Cardiac fibroblast (primary cell): ENCODE measurements at places on chromosomes 11 and 22.
A peak's percentile ranks its signal among the peaks of the same experiment; 100 is the strongest.

- DNase-seq = no peak
Measured at GRCh38 chr11:108398439-108398838, 68.9 kb downstream of the C11orf65 start.

DNA sequence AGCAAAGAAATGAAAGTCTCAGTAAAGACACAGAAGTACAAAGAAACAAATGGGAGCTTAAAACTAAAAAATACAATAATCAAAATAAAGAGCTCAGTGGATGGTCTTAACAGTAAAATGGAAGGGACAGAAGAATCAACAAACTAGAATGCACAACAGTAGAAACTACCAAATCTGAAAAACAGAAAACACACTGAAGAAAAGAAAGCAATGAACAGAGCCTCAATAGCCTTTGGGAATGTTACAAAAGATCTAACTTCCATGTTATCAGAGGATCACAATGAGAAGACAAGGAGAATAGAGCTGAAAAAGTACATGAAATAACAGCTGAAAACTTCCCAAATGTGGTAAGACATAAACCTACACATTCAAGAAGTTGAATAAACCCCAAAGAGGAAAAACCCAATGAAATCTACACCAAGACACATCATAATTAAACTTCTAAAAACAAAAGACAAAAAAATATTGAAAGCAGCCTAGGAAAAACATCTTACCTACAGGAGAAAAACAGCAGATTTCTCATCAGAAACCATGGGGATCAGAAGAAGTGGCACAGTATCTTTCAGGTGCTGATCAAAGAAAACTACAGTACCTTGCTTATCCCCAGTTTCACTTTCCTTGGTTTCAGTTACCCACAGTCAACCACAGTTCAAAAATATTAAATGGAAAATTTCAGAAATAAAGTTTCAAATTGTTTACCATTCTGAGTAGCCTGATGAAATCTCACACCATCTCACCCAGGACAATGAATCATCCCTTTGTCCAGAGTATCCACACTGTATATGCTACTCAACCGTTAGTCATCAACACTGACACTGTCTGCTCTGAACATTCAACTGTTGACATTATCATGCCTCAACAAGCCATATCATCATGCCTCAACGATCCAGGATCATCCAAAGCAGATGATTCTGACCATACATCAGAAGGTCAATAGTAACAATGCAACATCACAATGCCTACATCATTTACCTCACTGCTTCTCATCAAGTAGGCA lies 22.2 kb downstream of the RRAS2 start:
- DNase-seq = peak; percentile 96

- DNase-seq = no peak
Measured at GRCh38 chr11:120147094-120147949, 9.4 kb upstream of the TRIM29 start.

DNA sequence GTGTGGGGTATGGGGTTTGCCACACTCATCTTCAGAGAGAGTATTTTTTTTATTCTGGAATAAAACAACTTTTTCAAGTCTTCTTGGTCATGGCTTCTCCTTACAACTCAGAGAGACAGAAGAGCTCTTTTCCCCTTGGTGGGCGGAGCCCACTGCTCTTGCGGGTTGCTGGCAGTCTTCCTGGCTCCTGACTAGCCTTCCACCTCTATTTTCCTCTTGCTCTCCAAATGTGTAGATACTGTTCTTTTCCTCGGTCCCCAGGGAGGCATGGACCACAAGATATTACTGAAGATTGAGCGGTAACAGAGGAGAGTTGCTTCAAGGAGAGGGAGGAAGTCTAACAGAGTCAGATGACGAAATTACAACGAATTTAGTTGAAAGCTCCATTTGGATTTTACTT lies 210.6 kb downstream of the NTM start:
- no peak for DNase-seq

DNA sequence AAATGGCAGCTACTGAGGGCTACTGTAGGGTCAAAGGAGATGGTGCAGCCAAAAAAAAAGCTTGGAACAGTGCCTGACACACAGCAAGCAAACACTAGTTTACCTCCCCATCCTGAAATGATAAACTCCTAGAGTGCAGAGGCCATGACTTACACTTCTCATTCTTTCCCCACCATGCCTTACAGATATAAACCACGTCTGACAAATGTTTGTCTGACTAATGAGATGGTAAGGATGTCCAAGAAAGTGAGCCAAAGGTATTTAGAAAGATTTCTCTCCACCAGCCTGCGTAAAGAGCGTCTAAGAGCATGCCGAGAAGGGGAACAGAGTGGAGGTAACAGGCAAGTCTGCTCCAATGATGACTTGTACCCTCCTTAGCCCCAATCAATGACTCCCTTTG lies 99.0 kb downstream of the LARGE1 start:
- DNase-seq = no peak
